Activated T-helper 2 cell treated with anti-CD3 and anti-CD28 coated beads, Interferon-gamma antibody, Interleukin-2, Interleukin-4, amounts not matched to agents 10 μg/mL and 5 μg/mL and 100 μg/mL, durations not matched to agents 14 hours and 24 hours and 36 hours (primary cell): ENCODE measurements at places on chromosomes 3 and 15. TPM values are rescaled to one million over a fixed set of nuclear protein-coding genes. Genes with fewer than 3 reads are reported as not detected.

Gene MAGEL2
- total RNA-seq: not detected in 2 replicates

Gene TRH
- not detected in 2 replicates for total RNA-seq

Gene BDH1
- 140 and 146 TPM in 2 replicates for total RNA-seq

Gene NANOGP8
- not detected in 2 replicates for total RNA-seq

Gene SLC2A2
- total RNA-seq: not detected in 2 replicates

Gene KBTBD13
- total RNA-seq: not detected in 2 replicates

Gene MRPL46
- total RNA-seq: 39.8 and 42.4 TPM in 2 replicates

Gene SEC22A
- total RNA-seq: 17.0 and 18.5 TPM in 2 replicates

Gene PDZRN3
- total RNA-seq: not detected in 2 replicates

Gene CHRM5
- total RNA-seq: not detected in 2 replicates

Gene AQR
- 41.0 and 41.7 TPM in 2 replicates for total RNA-seq

Gene FSTL1
- 0.14 and 0.16 TPM in 2 replicates for total RNA-seq

Gene TUSC7
- not detected in 2 replicates for total RNA-seq

Gene GADL1
- not detected in 2 replicates for total RNA-seq

Gene CCDC39
- not detected in 2 replicates for total RNA-seq

Gene TAGLN3
- total RNA-seq: 0.34 and 0.46 TPM in 2 replicates

Gene ANKUB1
- total RNA-seq: not detected in 2 replicates

Gene PLCB2
- total RNA-seq: 96.3 and 98.9 TPM in 2 replicates

Gene CA12
- 0.46 TPM in 2 replicates for total RNA-seq

Gene THAP10
- total RNA-seq: 0.37 TPM in 1 of 2 replicates, not detected in the other

Gene LRTM1
- not detected in 2 replicates for total RNA-seq

Gene SNTN
- not detected in 2 replicates for total RNA-seq

Gene NR1I2
- total RNA-seq: 0.11 TPM in 2 replicates

Gene CPLX3
- 0.16 TPM in 1 of 2 replicates, not detected in the other for total RNA-seq

Gene XYLB
- total RNA-seq: 8.6 and 11.8 TPM in 2 replicates

Gene RBMS3
- total RNA-seq: 4.5 and 5.3 TPM in 2 replicates

Gene BLM
- 58.9 and 65.3 TPM in 2 replicates for total RNA-seq

Gene VPS39
- 67.7 and 70.6 TPM in 2 replicates for total RNA-seq

Gene SMCO1
- total RNA-seq: not detected in 2 replicates

Gene BMF
- 16.1 and 17.9 TPM in 2 replicates for total RNA-seq

Gene WNT7A
- total RNA-seq: not detected in 2 replicates

Gene ITIH4
- 3.6 and 4.8 TPM in 2 replicates for total RNA-seq
